ENCODE measurements at places on chromosomes 4 and X. TPM values are rescaled to one million over a fixed set of nuclear protein-coding genes. Genes with fewer than 3 reads are reported as not detected.

Gene ARR3
- total RNA-seq: not detected

- DNase-seq: no peak
Observed at GRCh38 chr4:183995570-183995969, 90.5 kb downstream of the STOX2 start.

DNA sequence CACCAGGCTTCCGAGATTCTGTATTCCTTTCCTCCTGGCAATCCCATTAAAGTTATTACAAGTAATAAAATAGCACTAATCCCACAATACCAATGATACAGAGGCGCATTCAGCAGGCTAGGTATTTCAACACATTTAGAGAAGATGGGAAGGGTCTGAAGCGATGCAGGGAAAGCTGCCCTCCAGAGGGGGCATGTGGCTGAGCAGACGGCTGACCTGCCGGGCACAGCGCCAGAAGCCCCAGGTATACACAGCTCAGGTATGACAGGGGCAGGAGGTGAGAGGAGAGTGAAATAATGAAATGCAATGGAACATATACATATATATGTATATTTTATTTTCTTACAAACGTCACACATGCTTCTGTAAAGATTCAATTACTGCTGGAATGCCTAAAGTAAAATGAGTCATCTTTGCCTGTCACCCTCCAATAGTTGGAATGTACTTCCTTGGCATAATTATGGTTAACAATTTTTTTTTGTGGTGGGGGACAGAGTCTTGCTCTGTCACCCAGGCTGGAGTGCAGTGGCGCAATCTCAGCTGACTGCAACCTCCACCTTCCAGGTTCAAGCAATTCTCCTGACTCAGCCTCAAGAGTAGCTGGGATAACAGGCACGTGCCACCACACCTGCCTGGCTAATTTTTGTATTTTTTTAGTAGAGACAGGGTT is 21.3 kb upstream of the CDKN2AIP start:
- DNase-seq: no peak

DNA sequence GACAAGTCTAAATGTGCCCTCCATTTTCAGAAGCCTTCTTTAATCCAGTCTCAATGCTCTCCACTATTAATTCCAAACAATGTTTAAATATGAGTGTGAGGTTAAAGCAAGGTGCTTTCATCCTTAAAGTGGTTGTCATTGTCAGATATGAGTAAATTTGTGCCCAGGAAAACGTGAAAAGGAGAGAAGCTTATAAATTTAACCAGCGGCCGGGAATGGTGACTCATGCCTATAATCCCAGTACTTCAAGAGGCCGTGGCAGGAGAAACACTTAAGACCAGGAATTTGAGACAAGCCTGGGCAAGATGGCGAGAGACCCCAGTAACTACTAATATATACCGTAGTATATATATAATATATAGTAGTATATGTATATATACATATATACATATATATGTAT is 270.0 kb downstream of the ARHGAP24 start:
- DNase-seq: no peak

Measured in activated CD4-positive, alpha-beta T cell treated with anti-CD3 and anti-CD28 coated beads, Interleukin-2, amount 10 ng/mL, durations not matched to agents 24 days and 14 days (primary cell).